ENCODE measurements at places on chromosomes 12 and 14.

DNA sequence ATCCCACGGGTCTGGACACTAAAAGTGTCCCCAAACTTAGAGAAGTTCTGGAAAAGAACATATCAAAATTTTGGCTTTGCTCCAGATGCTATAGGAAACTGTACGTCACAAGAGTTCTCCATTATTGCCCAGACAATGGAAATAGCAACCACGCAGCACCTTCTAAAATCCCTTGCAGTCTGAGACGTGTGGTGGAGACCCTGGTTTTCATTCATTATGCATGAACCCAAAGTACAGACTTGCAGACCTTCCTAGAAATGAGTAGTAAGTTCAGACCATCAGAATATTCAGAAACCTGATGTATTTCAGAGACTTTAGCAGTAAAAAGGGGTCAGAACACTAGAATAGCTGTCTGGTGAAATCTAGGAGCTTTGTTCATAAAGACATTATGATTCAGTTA is 50.0 kb upstream of the BCL2L14 start:
- DNase-seq, result no peak

DNA sequence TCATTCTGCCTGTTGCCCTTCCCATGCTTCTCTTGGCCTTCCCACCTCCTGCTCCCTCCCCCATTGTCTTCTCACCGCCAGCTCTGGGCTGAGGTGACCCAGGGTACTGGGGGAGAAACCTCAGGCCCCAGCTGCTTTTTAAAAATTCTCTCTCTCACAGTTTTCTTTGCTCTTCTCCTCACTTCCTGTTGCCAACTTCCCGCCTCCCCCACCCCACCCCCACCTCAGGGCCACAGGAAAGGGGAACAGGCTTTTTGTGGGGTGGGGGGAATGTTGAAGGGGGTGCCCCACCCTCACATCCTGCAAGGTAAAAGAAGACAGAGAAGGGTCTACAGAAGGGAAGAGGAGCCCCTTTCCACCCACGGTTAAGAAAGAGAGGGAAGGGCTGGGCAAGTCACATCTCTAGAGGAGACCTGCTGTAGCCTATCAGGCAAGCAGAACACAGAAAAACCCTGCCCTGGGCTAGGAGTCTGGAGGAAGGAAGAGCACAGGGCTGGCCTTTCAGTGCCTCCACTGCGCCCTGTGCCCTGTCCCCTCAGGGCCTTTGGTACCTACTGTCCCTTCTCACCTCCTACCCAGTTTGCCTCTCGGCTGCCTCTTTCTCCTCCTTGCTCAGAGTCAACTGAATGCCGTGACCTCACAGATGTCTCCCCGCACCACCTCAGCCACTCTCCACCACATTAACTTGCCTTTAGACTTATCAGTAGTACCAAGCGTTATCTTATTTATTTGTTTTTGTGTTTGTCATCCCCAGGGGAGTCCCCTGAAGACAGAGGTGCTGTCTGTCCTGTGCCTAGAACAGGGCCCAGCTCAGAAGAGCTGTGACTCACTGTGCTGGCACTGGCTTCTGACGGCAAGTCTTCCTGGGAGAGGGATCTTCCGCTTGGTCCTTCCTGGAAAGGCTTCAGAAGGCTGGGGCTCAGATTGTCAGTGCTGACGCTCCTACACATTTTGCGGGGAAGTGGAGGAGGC is 1.7 kb downstream of the ARHGAP9 start:
- no peak for DNase-seq

- DNase-seq, result no peak
Observed at GRCh38 chr12:43806737-43807072, 588 bp upstream of the TWF1 start.

GRCh38 chr14:104319491-104320241 is 181.3 kb downstream of the KIF26A start:
- DNase-seq, result no peak

GRCh38 chr14:89078021-89078795 is 253.8 kb downstream of the TTC8 start:
- DNase-seq, result no peak

- no peak for DNase-seq
Observed at GRCh38 chr12:131090274-131091210, 136.8 kb downstream of the ADGRD1 start.

GRCh38 chr12:1552911-1553491 is 41.4 kb downstream of the FBXL14 start:
- DNase-seq, result no peak

DNA sequence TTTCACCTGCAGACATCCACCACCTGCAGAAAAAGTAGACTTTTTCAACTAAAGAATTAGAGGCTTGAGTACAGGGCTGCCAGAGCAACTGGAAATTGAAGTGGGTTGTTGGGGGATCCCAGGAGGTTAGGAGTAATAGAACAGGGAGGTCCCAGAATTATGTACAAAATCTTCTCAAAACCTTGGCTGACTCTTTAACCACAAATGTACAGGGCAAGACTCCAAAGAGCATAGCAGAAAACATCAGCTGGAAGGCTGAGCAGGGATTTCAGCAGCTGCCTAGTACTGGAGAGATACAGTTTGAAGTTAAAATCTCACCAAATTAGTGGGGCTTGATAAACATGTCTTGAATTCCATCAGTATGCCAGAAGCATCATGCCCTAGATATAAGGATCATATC is 191.6 kb downstream of the CRADD start:
- DNase-seq, result no peak

- DNase-seq, result no peak
Observed at GRCh38 chr12:56749359-56749758, 2.8 kb downstream of the PRIM1 start.

DNA sequence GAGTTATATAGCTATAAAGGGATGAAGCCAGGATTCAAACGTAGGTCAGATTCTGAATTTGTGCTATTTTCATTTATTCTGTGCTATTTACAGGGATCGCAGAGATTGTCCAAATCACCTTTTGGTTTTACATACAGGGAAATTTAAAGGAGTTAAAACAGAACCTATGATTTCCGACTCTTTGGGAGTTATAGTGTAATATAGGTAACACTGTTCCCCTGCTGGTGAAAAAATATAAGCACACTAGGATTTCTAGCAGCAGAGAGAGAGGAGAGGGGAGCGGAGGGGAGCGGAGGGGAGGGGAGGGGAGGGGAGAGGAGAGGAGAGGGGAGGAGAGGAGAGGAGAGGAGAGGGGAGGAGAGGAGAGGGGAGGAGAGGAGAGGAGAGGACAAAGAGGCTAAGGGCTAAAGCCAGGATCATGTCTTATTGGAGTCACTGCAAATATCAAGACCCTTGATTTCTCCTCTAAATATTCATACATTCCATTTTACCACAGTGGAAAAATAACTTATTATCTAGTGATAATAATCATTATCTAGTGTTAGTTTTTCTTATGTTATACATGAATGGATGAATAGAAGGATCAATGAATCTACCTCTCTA is 46.2 kb upstream of the KCNH5 start:
- DNase-seq, result peak; percentile 57

- DNase-seq, result no peak
Observed at GRCh38 chr12:93208011-93208410, 169.7 kb upstream of the NUDT4 start.

- DNase-seq, result peak; percentile 39
Observed at GRCh38 chr12:59040656-59041055, 120.4 kb upstream of the LRIG3 start.

GRCh38 chr14:72146241-72146640 is 214.0 kb downstream of the RGS6 start:
- DNase-seq, result no peak

DNA sequence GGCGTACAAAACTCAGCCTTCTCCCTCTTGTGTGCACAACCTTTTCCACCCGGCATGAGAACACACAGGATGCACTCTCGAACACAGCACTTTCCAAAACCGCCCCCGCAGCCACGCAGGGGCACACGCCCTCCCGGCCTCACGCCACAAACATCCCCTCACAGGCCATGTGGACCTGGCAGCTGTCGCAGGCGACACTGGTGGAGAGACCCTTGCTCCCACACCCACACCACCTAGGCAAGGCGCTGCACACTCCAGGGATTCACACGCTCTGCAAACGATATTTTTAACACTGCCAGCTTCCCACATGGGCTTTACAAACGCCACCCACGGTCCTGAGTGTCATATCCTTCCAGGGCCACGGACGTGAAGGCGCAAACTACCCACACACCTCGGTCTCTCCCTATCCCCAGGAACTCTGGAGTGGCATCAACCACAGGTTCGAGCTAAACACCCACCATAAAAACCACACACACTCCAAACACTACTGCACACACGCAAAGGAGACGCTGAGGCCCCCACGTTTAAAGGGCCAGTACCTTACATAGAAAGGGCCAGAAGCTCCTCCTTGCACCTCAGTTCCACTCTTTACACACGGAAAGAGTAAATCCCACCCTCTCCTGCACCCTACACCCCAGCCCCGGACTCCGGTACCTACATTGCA is 12.4 kb upstream of the ITGB7 start:
- DNase-seq, result no peak

- no peak for DNase-seq
Observed at GRCh38 chr12:119100933-119101332, 77.8 kb upstream of the HSPB8 start.

- DNase-seq, result no peak
Observed at GRCh38 chr12:131135786-131136538, 182.3 kb downstream of the ADGRD1 start.

- DNase-seq, result no peak
Observed at GRCh38 chr14:63472986-63473788, 70.0 kb downstream of the PPP2R5E start.

GRCh38 chr14:36981832-36982529 is 190.4 kb downstream of the SLC25A21 start:
- DNase-seq, result no peak

DNA sequence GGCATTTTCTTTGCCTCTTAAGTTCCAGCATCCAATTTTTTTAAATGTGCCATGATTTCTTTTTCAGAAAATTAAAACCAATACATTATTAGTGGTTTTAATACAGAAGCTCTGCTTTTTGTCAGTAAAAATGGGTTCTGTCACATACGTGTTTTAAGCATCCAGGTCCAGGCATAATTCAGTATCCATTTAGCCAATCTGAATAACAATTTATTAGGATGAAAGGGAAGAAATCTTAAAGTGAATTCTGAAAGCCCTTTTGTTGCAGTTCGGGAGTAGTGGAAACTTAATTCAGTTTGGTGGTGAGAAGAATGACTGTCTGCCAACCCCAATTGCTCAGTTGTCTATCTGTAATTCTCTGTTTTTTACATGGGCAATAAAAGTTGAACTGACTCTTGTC is 7.2 kb downstream of the XPOT start:
- DNase-seq, result no peak

DNA sequence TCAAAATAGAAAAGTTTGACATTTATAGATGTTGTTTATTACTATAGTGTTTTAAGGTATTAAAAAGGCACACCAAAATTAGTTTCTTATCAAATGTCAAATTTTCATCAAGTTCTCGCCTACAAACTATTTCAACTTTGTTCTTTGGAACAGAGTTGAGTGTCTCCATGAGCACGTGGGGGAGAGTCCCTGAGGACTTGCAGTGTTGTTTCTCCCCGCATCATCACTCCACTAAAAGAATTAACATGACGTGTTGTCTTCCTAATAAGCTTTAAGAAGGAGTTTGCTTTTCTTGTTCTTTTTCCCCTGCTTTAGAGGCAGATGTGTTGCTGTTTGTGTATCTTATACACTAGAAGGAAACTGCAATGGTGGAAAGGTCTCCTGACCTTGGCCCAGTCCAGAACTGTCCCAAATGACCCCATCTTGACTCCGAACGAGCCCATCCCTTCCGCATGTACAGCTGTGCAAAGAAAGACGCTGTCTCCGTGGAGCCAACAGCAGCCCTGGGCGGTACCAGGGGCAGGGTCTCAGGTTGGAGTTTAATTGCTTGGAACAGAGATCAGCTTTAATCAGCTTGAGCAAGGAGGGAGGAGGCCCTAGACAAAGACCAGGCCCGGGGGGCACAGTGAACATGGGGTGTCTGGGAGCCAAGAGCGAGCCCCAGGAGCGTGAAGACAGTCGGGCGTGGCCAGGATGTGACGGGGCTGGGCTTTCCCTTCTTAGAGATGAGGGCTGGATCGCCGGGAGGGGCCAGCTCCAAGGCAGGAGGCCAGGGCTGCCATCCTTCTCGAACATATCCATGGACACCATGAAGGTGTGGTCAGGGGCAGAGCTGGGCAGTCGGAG is 215.4 kb upstream of the RTL1 start:
- DNase-seq, result no peak

DNA sequence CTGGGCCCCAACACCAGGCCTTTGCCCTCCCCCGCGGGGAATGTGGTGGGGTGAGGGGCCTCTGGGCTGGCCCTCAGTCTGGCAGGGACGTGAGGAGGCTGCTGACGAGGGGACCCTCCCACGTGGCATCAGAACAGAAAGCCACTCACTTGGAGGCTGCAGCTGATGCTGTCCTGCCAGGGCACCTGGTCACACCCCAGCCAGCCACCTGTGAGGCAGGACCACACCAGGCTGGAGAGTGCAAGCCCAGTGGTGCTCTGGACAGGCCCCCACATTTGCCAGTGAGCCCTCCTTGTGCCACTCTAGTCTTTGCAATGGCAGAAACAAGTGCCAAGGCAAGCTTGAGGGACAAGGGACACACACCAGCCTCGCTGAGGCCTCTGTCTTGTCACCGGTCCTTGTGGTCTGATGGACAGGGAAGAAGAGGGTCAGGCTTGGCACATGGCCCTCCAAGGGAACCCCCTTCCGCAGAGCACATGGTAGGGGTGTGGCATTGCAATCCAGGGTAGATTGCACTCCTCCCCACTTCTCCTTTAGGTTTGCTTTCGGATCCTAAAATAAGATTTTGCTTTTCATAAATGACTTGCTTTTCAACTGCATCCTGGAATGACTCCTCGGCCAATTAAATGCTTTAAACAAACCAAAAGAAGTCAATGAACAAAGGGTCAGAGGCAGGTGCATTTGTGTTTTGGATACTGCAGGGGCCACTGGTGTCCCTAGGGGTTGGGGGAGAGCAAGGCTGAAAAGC is 53.7 kb downstream of the CCDC88C start:
- DNase-seq, result no peak

GRCh38 chr14:29757711-29758233 is 169.9 kb downstream of the PRKD1 start:
- DNase-seq, result no peak

DNA sequence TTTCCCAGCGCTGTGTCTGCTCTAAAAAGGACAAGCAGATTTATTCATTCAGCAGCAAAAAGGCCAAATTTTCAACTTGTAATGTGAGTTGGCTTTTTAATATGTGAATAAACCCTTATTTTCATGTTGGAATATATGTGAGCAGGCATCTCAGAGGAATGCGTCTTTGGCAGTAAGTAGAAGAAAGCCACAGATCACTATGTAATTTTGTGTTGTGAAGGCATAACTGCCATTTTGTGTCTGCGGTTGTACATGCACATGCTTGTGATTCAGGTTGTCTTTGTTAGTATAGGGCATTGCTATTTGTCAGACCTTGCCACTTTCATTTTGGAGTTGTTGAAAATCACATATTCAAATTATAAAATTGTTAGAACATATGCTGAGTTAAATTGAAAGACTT is 398.8 kb upstream of the RGS6 start:
- no peak for DNase-seq

GRCh38 chr12:84772281-84772680 is 140.3 kb downstream of the SLC6A15 start:
- no peak for DNase-seq

Measured in GM23338 (cell line).